ENCODE measurements at places on chromosomes 4 and X. TPM values are rescaled to one million over a fixed set of nuclear protein-coding genes. Genes with fewer than 3 reads are reported as not detected.

MMRN1 gene
- total RNA-seq = not detected

PITX2 gene
- not detected for total RNA-seq

SYTL5 gene
- total RNA-seq = 1.2 TPM

GAGE2A gene
- total RNA-seq = not detected

HHIP gene
- total RNA-seq = 1.6 TPM

ANXA5 gene
- total RNA-seq = 246 TPM

CAMK2D gene
- total RNA-seq = 28.3 TPM

MTCP1 gene
- 12.5 TPM for total RNA-seq

TRIM60 gene
- total RNA-seq = not detected

DNA sequence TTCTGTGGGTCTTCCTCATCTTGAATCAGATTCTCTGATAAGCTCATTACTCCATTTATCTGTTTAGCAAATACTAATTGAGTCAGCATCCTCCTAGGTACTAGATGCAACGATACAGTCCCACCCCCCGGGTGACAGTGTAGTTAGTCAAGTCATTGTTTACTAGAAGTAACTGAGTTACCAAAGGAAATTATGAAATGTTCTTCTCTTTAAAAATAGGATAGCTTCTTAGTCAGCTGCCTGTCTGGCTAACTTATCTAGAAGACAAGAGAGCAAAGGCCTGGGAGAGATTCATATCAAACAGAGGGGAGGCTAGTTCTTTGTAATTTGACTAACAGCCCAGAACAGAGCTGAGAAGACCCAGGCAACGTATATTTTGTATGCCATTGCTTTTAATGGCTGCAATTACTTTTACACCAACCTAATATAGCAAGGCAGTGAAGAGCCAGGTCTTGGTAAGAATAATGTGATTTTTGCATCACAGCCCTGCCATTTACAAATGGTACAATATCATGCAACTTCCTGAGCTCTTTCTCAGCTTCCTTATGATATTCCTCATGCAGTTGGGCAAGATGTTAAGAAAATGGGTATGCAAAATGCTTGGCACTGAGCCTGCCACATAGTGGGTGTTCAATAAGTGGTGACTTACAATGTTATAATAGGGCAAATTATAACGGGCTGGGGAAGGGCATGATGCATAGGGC is 149.9 kb downstream of the CHIC2 start:
- peaks cover 43% of the 10 kb centered on the region for H3K4me1 ChIP-seq
- no peaks in the 10 kb centered on the region for H3K36me3 ChIP-seq
- H3K4me3 ChIP-seq = no peak overlapping the region
- DNase-seq = peak; percentile 33
- no peaks in the 10 kb centered on the region for H3K27me3 ChIP-seq

- H3K36me3 ChIP-seq = peaks cover 14% of the 10 kb centered on the region
- H3K27ac ChIP-seq = peak overlapping the region; percentile 33
- H3K27me3 ChIP-seq = no peaks in the 10 kb centered on the region
- no peak for DNase-seq
- H3K4me3 ChIP-seq = peak overlapping the region; percentile 58
Observed at GRCh38 chr4:2794486-2795299, 1.8 kb downstream of the SH3BP2 start.

DNA sequence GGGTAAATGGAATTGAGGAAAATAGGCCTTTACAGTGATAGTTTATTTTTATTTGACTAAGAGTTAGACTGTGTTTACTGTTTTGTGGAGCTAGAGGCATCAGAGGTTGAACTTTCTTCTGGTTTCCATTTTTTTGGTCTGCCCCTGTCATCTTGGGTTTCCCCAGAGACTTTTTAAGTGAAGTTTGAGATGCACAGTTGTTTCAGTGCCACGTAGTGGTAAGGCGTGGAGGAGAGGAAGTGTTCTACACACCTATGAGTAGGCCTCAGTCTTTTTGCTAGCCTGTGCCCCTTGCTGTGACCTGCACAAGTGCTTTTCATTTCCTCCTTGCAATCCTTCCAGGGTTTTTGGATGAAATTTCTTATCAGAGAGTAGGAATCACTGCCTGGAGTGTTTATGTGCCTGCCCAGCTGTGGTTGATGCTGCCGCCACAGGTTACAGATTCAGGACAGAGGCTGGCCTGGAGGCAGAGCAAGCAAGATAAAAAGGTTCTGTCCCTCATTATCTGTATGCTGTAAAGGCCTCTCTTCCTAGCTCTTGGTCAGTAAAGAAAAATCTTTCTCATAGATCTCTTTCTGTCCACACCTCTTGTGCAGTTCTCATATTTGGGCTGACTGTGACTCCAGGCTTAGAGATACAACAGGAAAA is 12.5 kb upstream of the HSFX4 start:
- no peak overlapping the region for H3K4me3 ChIP-seq
- H3K27me3 ChIP-seq = no peaks in the 10 kb centered on the region
- H3K4me1 ChIP-seq = no peaks in the 10 kb centered on the region
- H3K27ac ChIP-seq = no peak overlapping the region
- H3K36me3 ChIP-seq = no peaks in the 10 kb centered on the region

- peaks cover 4% of the 10 kb centered on the region for H3K27me3 ChIP-seq
- no peak overlapping the region for H3K27ac ChIP-seq
- H3K4me1 ChIP-seq = no peaks in the 10 kb centered on the region
- no peaks in the 10 kb centered on the region for H3K36me3 ChIP-seq
- no peak overlapping the region for H3K4me3 ChIP-seq
Observed at GRCh38 chrX:38175139-38175538, 45.5 kb downstream of the SRPX start.

DNA sequence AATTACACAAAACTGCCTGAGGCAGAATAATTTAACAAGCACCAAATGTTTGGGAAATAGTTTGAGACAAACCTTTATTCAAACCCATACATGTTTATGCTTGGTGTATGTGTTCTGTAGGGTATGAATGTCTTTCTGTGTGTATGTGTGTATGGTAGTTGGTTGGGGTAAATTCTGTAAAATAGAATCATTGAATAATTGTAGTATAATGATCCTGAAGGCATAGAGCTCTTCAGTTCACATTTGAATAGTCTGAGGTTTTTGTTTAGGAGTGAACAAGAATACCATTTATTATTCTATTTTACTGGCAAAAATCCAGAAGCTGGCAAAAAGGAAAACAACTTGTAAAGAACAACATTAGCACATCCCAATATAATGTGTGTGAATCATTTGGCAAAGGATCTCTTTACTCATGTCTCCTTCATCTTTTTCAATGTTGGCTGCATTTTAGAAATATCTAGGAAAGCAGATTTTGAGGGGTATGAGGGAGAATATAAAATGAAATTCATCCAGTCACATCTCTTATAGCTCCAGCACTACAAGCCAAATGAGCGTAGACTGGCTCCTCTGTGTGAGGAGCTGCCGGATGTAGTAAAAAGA is 360.0 kb downstream of the CHIC1 start:
- no peak for DNase-seq
- no peak overlapping the region for H3K4me3 ChIP-seq
- H3K36me3 ChIP-seq = no peaks in the 10 kb centered on the region
- no peak overlapping the region for H3K27ac ChIP-seq
- no peaks in the 10 kb centered on the region for H3K27me3 ChIP-seq
- H3K4me1 ChIP-seq = peaks cover 5% of the 10 kb centered on the region

GRCh38 chr4:106038012-106038411 is 142.7 kb downstream of the NPNT start:
- peaks cover 23% of the 10 kb centered on the region for H3K4me1 ChIP-seq
- no peaks in the 10 kb centered on the region for H3K36me3 ChIP-seq
- H3K4me3 ChIP-seq = no peak overlapping the region
- DNase-seq = peak; percentile 16
- H3K27ac ChIP-seq = no peak overlapping the region

DNA sequence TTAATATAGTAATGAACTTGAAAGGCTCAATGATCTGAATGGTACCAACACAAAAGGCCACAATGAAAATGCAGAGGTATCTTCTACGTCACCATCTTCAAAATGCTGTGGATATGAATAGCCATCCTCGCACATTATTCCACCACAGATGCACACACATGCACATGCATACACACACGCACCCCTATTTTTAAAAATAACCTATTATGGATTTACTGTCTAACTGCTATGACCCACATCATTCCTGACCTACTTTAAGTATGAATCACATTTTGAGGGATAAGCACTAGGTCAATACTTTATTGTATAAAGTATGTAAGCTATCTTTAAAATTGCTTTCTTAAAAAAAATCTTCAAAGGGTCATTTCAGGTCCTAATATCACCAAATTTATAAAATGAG is 24.4 kb upstream of the CORIN start:
- no peaks in the 10 kb centered on the region for H3K36me3 ChIP-seq
- no peak for DNase-seq
- H3K27me3 ChIP-seq = no peaks in the 10 kb centered on the region

DNA sequence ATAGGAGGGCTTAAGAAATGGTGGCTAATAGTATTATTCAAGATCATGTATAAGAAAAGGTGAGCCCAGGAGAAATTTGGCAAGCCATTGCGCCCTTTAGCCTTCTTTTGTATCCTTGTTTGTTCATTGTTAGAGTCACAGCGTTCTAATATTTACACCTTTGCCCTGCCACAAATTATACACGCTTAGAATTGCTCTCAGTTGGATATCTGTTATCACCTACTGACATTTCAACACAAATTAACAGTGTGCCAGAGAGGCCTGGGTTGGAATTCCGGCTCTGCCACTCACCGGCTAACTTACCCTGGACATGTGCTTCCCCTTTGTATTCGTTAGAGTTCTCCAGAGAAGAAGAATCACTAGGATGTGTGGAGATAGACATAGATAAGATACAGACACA is 148.7 kb upstream of the KIT start:
- no peak overlapping the region for H3K27ac ChIP-seq
- H3K4me1 ChIP-seq = no peaks in the 10 kb centered on the region
- no peak overlapping the region for H3K4me3 ChIP-seq
- no peaks in the 10 kb centered on the region for H3K36me3 ChIP-seq

DNA sequence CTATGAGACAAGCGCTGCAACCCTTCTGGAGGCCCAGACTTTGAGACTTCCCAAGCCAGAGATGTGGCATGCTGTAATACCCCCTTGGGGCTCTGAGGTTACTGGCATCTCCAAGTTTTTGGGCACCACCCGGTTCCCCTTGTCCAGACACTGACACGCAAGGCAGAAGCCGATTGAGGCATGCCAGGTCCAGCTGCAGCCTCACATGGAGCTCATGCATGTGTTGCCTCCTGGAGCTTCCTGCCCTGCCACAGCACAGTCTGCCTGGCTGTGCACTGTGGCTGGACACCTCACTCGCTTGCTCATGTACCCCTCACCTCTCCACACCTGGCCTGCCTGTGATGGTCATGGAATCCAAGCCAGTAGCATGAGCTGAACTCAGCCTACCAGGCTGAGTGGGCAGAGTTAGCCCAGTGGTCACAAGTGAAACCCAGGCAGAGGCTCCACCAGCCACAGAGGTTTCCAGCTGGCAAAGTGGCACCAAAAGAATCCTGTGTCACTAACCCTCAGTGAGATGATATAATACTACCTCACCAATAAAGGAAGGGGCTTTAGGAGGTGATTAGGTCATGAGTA is 789.2 kb upstream of the INTU start:
- no peak overlapping the region for H3K27ac ChIP-seq
- no peaks in the 10 kb centered on the region for H3K4me1 ChIP-seq
- H3K36me3 ChIP-seq = no peaks in the 10 kb centered on the region
- H3K27me3 ChIP-seq = no peaks in the 10 kb centered on the region
- H3K4me3 ChIP-seq = no peak overlapping the region

GRCh38 chr4:38995660-38996005 is 36.6 kb downstream of the TMEM156 start:
- H3K36me3 ChIP-seq = no peaks in the 10 kb centered on the region
- DNase-seq = no peak
- no peaks in the 10 kb centered on the region for H3K4me1 ChIP-seq

- no peaks in the 10 kb centered on the region for H3K36me3 ChIP-seq
- H3K4me1 ChIP-seq = no peaks in the 10 kb centered on the region
- no peak overlapping the region for H3K27ac ChIP-seq
- DNase-seq = no peak
Observed at GRCh38 chrX:34332334-34332733, 200.2 kb upstream of the FAM47A start.

DNA sequence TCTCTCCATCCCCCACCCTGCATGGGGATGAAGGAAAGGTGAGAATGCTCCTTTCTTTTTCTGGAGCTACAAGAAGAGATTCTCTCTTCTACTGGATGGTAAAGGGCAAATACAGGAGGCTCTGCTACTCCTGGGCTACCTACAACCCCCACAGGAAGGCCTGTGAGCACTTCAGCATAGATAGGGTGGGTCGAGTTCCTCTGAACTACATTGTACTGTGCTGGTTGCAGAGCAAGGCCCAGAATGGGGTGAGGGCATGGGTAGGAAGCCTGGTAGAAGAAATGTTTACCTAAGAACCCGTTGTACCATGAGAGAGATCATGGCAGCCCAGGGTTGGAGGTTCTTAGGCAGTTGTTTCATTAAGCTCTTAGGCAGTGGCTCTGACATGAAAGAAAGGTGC is 510.4 kb downstream of the MID1IP1 start:
- no peaks in the 10 kb centered on the region for H3K36me3 ChIP-seq
- peaks cover 60% of the 10 kb centered on the region for H3K27me3 ChIP-seq
- H3K4me3 ChIP-seq = no peak overlapping the region
- no peak for DNase-seq
- H3K4me1 ChIP-seq = no peaks in the 10 kb centered on the region

GRCh38 chr4:16884673-16885460 is 13.6 kb downstream of the LDB2 start:
- H3K27me3 ChIP-seq = no peaks in the 10 kb centered on the region
- DNase-seq = no peak
- no peaks in the 10 kb centered on the region for H3K4me1 ChIP-seq
- H3K27ac ChIP-seq = no peak overlapping the region

DNA sequence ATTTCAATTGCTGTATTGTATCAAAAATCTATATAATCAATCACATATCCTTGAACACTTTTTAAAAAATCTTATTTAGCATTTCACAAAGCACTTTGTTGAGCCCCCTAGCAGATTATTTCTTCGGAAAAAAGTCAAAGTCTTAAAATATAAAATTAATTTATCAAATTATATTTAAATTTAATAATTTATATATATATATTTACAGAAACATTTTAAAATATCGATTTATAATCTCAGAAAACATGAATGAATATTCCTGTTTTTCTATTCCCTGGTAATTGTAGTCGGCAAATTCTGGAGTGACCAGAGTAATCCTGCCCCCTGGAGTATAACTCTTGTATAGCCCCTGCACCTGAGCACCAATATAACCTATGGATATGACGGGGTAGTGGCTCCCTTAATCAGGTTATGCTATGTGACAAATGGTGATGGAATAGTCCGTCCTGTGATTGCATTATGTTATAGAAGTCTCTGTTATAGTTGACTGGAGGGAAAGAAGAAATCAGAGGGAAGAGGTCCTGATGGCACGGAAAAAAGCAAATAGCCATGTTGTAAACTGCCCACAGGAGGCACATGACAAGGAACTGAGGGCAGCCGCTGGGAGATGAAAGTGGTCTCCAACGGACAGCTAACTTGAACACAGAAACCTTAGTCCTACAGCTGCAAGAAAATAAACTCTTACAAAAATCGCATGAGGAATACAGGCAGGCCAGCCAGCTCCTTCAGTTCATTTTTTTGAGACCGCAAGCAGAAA is 1092.3 kb downstream of the ARAP2 start:
- no peaks in the 10 kb centered on the region for H3K4me1 ChIP-seq
- no peak overlapping the region for H3K27ac ChIP-seq
- H3K27me3 ChIP-seq = no peaks in the 10 kb centered on the region
- H3K4me3 ChIP-seq = no peak overlapping the region
- no peak for DNase-seq
- H3K36me3 ChIP-seq = no peaks in the 10 kb centered on the region

GRCh38 chrX:18291006-18291545 is 63.4 kb downstream of the SCML2 start:
- DNase-seq = no peak
- H3K36me3 ChIP-seq = no peaks in the 10 kb centered on the region
- no peak overlapping the region for H3K4me3 ChIP-seq
- peaks cover 25% of the 10 kb centered on the region for H3K27me3 ChIP-seq
- no peaks in the 10 kb centered on the region for H3K4me1 ChIP-seq
- H3K27ac ChIP-seq = no peak overlapping the region
